ENCODE measurements at places on chromosomes 7 and 10.

DNA sequence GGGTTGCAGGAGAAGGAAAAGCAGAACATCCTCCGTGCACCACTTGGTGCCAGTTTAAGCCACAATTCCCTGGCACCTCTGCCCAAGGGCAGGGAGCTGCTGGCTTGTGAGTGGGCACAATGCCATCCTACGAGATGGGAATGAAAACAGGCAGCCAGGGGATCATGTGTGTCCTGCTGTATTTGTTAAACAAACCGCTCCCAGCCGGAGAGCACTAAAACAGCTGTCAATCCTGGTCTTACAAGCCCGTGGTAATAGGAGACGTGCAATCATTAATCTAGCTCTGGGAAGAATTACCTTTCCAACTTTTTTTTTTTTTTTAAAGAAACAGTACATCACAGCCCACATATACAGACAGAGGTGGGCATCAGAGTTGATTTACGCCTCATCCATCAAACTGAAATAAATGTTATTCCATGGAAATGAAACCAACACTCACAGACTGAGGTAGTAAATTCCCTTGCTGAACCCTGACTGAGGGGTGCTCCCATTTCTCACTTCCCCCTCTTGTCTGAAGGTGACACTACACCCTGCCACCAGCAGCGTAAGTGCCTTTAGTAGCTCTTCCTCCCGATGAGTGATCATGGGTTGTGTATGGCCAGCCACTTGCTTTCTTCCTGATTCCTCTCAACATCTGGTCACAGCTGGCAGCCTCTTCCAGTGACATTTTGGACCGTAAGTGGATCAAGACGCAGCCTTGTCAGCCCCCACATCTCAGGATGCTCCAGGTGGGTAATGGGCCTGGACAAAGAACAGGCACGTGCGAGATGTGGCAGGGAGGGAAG, 143.8 kb downstream of the TEX36 start:
- peak; percentile 45 for DNase-seq

GRCh38 chr10:32161586-32161985, 105.4 kb upstream of the KIF5B start:
- no peak for DNase-seq

GRCh38 chr7:119482209-119482608, 790.8 kb upstream of the KCND2 start:
- peak; percentile 33 for DNase-seq

DNA sequence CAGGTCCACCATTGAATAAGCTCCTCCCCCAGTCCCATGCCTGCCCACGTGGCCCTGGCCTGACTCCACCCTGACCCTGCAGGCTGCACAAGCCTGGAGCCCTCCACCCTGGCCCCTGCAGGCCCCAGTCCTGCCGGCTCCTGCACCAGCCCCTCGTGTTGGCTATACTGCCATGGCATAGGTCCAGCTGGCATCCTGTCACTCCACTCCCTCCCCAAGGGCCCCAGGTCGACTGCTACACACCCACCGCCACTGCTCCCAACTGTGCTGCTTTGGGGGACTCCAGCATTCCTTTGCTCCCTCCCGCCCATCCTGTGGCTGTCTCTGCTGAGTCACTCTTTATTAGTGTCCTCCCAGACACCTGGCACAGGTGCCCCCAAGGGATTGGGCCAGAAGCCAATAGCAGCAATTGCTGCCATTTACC, 32.4 kb upstream of the HSPA12A start:
- no peak for DNase-seq

DNA sequence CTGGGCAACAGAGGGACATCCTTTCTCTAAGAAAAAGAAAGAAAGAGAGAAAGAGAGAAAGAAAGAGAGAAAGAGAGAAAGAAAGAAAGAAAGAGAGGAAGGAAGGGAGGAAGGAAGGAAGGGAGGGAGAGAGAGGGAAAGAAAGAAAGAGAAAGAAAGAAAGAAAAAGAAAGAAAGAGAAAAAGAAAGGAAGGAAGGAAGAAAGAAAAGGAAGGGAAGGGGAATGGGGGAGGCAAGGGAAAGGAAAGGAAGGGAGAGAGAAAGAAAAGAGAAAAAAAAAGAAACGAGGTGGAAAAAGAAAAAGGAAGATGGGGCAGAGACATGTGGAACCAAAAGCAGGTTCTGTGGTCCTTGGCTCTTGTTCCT, 82.9 kb upstream of the SMNDC1 start:
- DNase-seq = no peak

DNA sequence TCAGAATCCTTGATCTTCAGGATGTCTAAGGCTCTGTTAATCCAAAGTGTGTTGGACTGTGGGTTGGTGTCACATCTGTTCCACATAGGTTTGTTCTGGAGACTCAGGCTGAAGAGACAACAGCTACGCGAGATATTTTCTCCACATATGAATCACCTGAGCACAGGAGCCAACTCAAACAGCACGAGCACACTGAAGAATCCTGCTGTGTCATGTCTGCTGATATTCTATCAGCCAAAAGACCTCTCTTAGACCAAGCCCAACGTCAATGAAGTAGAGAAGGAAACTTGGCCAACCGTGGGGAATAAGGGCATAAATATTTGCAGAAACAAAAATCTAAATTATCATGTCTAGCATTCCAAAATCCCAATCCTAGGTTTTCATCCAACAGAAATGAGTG, 2.7 kb upstream of the TASOR2 start:
- DNase-seq = no peak

- no peak for DNase-seq
These were observed 2.6 kb downstream of the CHCHD3 start for GRCh38 chr7:133079296-133079695.

- peak; percentile 42 for DNase-seq
These were observed 58.1 kb downstream of the FHIP2A start for GRCh38 chr10:114879541-114880158.

- DNase-seq = no peak
These were observed 160.7 kb upstream of the PCBD1 start for GRCh38 chr10:71048971-71049615.

GRCh38 chr10:106655165-106655564, 509.3 kb downstream of the SORCS1 start:
- no peak for DNase-seq

DNA sequence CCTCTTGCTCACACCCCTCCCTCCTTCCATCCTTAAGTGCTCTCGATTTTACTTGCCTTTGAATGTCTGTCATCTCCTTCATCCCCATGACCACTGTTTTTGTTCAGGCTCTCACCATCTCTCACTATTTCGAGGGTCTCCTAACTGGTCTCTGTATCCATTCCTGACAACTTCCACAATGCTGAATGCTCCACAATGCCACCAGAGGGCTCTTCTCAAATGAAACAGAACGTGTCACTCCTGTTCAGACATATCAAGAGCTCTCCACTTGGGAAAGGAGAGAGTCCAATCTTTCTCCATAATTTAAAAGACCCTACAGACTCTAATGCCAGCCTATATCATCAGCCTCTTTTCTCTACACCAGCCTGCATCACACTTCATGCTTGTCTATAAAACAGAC, 9.0 kb upstream of the SLC13A1 start:
- DNase-seq = no peak

GRCh38 chr7:64098-64915, 128.1 kb upstream of the FAM20C start:
- peak; percentile 58 for DNase-seq

DNA sequence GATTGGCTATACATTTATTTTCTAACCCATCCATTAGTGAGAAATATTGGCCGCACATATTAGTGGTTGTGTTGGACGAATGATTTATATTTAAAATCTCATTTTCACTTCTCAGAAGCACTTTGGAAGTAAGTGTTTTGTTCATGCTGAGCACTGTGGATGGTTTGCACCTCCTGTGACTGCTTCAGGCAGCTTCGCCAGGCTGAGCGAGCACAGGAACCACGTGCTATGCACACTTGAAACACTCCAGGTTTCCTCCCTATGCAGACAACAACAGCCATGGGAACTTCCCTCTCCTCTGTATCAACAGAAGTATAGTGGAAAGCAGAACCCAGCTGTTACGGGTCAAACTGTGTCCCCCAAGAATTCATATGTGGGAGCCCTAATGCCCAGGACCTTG, 67.3 kb upstream of the WDR11 start:
- no peak for DNase-seq

- DNase-seq = no peak
These were observed 92.1 kb downstream of the CABCOCO1 start for GRCh38 chr10:61754587-61755550.
